MM.1S (cell line): ENCODE measurements at places on chromosomes 5 and 9.

- H3K36me3 ChIP-seq: no peaks in the 10 kb centered on the region
- DNase-seq: no peak
- H3K4me3 ChIP-seq: no peak overlapping the region
- no peak overlapping the region for H3K27ac ChIP-seq
- peaks cover 98% of the 10 kb centered on the region for H3K27me3 ChIP-seq
- no peaks in the 10 kb centered on the region for H3K4me1 ChIP-seq
Observed at GRCh38 chr9:133713150-133713959, 24.8 kb downstream of the SARDH start.

GRCh38 chr9:132235894-132236661, 74.2 kb downstream of the NTNG2 start:
- no peak overlapping the region for H3K4me3 ChIP-seq
- no peak overlapping the region for H3K27ac ChIP-seq
- no peaks in the 10 kb centered on the region for H3K36me3 ChIP-seq
- no peaks in the 10 kb centered on the region for H3K4me1 ChIP-seq
- DNase-seq: peak; percentile 70

DNA sequence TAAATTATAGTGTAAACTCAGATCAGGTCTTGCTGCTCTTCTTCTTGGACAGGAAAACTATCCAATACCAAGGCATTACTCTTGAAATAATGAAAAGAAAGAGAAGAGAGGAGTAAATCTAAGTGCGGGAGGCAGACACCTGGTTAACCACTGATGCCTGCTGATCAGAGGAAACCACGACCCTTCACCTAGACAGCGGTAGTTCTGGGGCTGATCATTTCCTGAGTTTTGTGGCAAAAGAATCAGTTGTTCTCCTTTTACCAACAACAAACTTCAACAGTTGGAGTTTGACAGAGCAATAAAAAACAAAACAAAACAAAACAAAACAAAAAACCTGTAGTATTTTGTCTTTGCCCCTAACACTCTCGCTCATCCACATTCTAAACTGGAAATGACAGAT, 3.0 kb downstream of the RLN1 start:
- no peaks in the 10 kb centered on the region for H3K36me3 ChIP-seq
- H3K27me3 ChIP-seq: no peaks in the 10 kb centered on the region
- peaks cover 11% of the 10 kb centered on the region for H3K4me1 ChIP-seq
- 0 out of 2 replicates have a peak overlapping the region, but pooled peaks have one; percentile 14 for H3K4me3 ChIP-seq
- peak; percentile 56 for DNase-seq

DNA sequence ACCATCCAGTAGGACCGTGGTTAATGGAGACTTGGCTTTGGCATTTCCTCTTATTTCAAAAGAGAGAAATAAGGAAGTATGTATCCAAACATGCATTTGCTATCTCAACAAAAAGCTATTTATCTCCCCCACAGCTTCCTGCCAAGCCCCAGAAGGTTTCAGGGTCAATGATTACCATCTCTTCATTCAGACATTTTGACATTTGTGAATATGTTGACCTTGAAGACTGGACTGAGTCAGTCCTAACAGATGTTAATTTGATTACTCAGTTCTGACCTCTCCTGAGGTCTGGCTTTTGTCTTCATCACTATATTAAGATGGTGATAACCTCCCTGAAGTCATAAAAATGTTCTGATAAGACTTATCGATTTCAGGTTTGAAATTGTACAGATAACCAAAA, 479.4 kb downstream of the AGTPBP1 start:
- no peaks in the 10 kb centered on the region for H3K36me3 ChIP-seq
- no peak for DNase-seq
- H3K27ac ChIP-seq: no peak overlapping the region
- no peaks in the 10 kb centered on the region for H3K27me3 ChIP-seq
- no peak overlapping the region for H3K4me3 ChIP-seq

- H3K27me3 ChIP-seq: peaks cover 10% of the 10 kb centered on the region; the same call in 1 of the 2 replicates
- H3K27ac ChIP-seq: no peak overlapping the region
- H3K4me1 ChIP-seq: no peaks in the 10 kb centered on the region
Observed at GRCh38 chr5:172611913-172612312, 29.1 kb upstream of the NEURL1B start.

DNA sequence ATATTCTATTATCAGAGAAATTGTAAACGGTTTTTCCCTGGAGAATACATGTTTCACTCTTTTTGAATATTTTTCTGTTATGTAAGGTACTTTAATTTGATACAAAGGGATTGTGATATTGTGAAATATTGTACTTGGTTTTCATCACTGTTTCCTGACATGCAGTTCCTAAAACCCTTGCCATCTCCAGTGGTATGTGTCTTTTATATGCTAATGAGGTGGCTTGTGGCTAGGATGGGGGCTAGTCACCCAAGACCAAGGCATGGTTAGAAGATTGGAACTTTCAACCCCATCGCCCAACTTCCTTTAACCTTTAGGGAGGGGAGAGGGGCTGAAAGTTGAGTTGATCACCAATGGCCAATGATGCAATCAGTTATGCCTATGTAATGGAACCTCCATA, 160.6 kb downstream of the TAF11L14 start:
- H3K27ac ChIP-seq: no peak overlapping the region
- H3K36me3 ChIP-seq: no peaks in the 10 kb centered on the region
- no peak overlapping the region for H3K4me3 ChIP-seq
- H3K4me1 ChIP-seq: no peaks in the 10 kb centered on the region
- H3K27me3 ChIP-seq: no peaks in the 10 kb centered on the region

DNA sequence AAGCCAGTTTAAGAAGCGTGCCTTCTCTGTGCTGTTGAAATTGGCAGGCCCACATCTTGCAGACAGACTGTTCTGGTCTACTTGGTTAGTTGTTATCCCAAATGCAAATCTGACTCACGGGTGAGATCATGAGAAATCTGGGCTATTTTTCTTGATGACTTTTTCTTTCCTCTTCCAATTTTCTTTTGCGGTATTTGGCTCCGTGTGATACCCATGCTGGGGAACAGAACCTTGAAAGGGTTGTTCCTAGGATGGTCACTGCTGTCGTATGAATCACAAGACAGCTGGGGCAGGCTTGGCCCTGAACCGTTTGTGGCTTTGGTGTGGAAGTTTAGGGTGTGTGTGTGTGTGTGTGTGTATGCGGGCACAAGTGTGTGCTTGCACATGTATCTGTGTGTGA, 24.6 kb downstream of the PDZD2 start:
- DNase-seq: no peak
- no peaks in the 10 kb centered on the region for H3K4me1 ChIP-seq
- H3K27me3 ChIP-seq: no peaks in the 10 kb centered on the region
- no peak overlapping the region for H3K4me3 ChIP-seq
- H3K27ac ChIP-seq: no peak overlapping the region

DNA sequence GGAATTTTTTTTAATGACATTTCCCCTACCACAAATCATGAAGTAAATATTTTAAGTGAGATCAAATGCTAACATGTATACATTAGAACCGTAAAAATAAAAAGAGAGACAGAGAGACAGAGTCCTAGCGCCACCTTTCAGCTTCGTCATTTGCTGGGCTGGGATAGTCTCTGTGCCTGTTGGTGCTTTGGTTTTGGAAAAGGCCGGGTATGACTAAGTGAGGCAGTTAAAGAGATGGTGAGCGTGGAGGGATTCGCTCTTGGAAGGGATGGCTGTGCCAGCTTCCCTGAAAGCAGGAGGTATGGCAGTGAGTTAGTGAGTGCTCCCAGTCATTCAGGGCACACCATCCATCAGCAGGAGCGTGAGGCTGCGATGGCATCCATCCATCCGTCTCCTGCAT, 729.6 kb upstream of the WWC1 start:
- no peak overlapping the region for H3K4me3 ChIP-seq
- H3K27me3 ChIP-seq: no peaks in the 10 kb centered on the region
- H3K36me3 ChIP-seq: no peaks in the 10 kb centered on the region
- H3K27ac ChIP-seq: no peak overlapping the region

DNA sequence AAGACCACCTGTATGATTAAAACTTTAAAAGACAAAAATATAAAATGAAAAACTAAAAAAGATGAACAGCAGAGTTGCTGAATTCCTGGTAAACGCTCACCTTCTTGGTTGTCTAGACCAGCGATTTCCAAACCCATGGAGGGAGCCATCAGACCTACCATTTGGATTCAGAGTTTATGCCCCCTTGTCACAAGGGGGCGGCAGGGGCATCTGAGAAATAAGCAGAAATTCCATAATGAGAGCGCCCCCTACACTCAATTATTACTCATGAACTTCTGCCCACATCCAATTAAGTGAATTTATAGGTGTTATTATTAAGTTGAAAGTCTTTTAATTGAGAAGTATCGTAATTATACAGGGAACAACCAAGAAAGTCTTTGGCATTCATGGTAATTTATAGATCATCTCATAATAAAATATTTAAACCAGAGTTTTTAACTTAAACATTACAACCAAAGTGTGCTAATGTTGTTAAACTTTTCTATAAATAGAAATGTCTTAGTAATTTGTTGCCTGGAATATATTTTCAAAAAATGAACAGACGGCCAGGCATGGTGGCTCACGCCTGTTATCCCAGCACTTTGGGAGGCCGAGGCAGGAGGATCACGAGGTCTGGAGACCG, 35.2 kb upstream of the SPATA31C2 start:
- no peak overlapping the region for H3K4me3 ChIP-seq
- H3K27ac ChIP-seq: no peak overlapping the region
- H3K27me3 ChIP-seq: no peaks in the 10 kb centered on the region
- H3K36me3 ChIP-seq: no peaks in the 10 kb centered on the region

DNA sequence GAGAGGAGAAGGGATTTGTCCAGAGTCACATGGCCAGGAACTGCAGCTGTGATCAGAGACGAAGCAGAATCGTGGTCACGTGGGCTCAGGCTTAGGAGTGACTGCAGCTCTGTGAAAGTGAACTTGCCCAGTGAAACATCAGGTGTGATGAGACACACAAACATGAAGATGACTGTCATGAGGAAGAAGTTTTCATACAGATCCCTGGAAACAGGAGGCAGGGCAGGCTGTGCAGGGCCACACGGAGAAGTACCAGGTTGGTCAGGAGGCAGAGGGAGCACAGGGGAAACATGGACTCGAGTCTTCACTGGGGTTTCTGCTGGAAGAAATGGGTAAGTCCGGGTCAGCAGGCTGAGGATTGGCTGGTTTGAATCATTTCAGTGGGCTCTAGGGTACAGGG, 64.1 kb downstream of the BARX1 start:
- H3K36me3 ChIP-seq: no peaks in the 10 kb centered on the region
- DNase-seq: no peak
- H3K4me3 ChIP-seq: no peak overlapping the region

- H3K27me3 ChIP-seq: no peaks in the 10 kb centered on the region
- no peak overlapping the region for H3K27ac ChIP-seq
- H3K4me3 ChIP-seq: no peak overlapping the region
- H3K4me1 ChIP-seq: no peaks in the 10 kb centered on the region
Observed at GRCh38 chr5:90037646-90038045, 371.9 kb downstream of the CETN3 start.

GRCh38 chr5:64767959-64768357, 533 bp downstream of the SREK1IP1 start:
- peak overlapping the region; percentile 48; the same call in 1 of the 2 replicates for H3K27ac ChIP-seq
- peaks cover 4% of the 10 kb centered on the region for H3K36me3 ChIP-seq
- no peaks in the 10 kb centered on the region for H3K27me3 ChIP-seq
- DNase-seq: peak; percentile 13
- H3K4me3 ChIP-seq: peak overlapping the region; percentile 95
- H3K4me1 ChIP-seq: peaks cover 32% of the 10 kb centered on the region

DNA sequence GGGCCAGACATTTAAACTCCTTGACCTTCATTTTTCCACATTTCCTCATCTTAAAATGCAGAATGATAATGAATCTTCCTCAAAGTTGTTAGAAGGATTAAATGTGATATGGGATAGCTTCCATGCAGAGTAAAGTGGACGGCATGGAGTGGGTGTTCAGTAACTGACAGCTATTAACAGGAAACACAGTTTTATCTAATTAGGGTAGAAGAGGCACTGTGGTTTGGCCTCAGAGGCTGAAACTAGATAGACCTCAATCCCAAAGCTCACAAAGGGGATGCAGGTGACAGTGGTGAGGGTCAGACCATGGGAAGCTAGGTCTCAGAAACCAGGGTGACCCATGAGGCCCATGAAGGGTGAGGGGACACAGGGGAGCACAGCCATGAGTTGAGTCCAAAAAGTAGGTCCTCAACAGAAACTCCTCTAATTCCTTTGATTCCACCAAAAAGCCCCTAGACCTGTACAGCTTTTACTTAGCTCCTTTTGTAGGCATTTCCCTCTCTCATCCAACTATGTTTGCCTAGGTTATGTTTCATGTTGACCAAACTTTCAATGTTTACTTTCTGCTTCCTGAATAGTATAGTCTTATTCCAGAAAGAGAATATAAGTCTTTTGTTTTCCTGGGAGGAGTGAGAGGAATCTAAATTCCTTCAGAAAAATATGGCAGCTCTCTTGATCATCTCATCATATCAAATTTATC, 27.9 kb upstream of the GLDC start:
- no peaks in the 10 kb centered on the region for H3K27me3 ChIP-seq
- H3K4me1 ChIP-seq: peaks cover 12% of the 10 kb centered on the region
- H3K27ac ChIP-seq: peak overlapping the region; percentile 32; the same call in 1 of the 2 replicates
- 0 out of 2 replicates have a peak overlapping the region, but pooled peaks have one; percentile 2 for H3K4me3 ChIP-seq

- H3K36me3 ChIP-seq: no peaks in the 10 kb centered on the region
- H3K4me3 ChIP-seq: no peak overlapping the region
- DNase-seq: peak; percentile 30
- no peak overlapping the region for H3K27ac ChIP-seq
- no peaks in the 10 kb centered on the region for H3K27me3 ChIP-seq
- H3K4me1 ChIP-seq: no peaks in the 10 kb centered on the region
Observed at GRCh38 chr9:122192261-122192875, 32.7 kb downstream of the MORN5 start.

DNA sequence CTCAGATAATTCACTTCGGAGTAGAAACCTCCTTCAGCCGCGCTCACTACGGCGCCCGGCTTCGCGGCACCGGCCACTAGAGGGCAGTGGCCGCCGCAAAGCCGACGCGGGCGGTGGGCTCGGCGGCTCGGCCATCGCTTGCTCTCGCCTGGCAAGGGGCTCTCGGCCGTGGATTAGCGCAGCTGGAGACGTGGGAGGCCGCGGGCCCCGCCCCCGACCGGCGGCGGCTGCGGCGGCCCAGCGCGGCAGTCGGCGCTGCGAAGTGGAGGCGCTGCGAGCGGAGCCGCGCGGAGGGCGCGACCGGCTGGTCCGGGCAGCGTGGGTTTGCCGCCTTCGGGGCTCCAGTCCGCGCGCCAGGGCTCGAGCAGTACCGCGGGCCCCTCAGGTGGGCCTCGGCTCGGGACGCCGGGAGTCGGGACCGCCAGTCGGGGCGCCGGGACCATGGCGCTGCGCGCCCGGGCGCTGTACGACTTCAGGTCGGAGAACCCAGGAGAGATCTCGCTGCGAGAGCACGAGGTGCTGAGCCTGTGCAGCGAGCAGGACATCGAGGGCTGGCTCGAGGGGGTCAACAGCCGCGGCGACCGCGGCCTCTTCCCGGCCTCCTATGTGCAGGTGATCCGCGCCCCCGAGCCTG, at the start of gene SNX18:
SNX18 (plus strand) TSS at position 248 of the 634 bp plus-strand sequence; CDS start at position 442, 194 bp downstream.
- H3K27ac ChIP-seq: peak within 1 kb of the TSS; percentile 56; the same call in 1 of the 2 replicates
- peak; percentile 95 for DNase-seq
- H3K4me3 ChIP-seq: peak within 1 kb of the TSS; percentile 69
- no peaks in the 10 kb centered on the region; the same call in 1 of the 2 replicates for H3K36me3 ChIP-seq

DNA sequence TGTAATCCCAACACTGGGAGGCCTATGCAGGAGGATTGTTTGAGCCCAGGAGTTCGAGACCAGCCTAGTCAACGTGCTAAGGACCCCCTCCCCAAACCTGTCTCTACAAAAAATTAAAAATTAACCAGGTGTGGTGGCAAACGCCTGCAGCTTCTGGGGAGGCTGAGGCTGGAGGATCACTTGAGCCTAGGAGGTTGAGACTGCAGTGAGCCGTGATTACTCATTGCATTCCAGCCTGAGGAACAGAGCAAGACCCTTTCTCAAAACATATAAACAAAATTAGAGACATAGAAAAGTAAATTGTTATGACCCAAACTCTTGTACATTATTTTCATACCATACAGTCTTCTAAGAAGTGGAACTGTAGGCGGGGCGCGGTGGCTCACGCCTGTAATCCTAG, 1.1 kb downstream of the GPR107 start:
- peaks cover 9% of the 10 kb centered on the region; the same call in 1 of the 2 replicates for H3K4me1 ChIP-seq
- H3K27ac ChIP-seq: no peak overlapping the region
- DNase-seq: no peak
- no peaks in the 10 kb centered on the region for H3K36me3 ChIP-seq
- H3K27me3 ChIP-seq: no peaks in the 10 kb centered on the region
